ENCODE measurements at places on chromosomes 6 and 20. TPM values are rescaled to one million over a fixed set of nuclear protein-coding genes. Genes with fewer than 3 reads are reported as not detected.

Gene SPINT3
- not detected for total RNA-seq

Gene ADGB
- total RNA-seq: not detected

Gene PRKN
- 3.2 TPM for total RNA-seq

Gene HLA-DOB
- total RNA-seq: 0.28 TPM

Gene LHFPL5
- total RNA-seq: not detected

Gene CALHM6
- total RNA-seq: 4.6 TPM

Gene EFCAB8
- total RNA-seq: not detected

Gene SMLR1
- total RNA-seq: not detected

Gene ASIP
- total RNA-seq: not detected

Gene DLK2
- 1.6 TPM for total RNA-seq

Gene PRDM13
- total RNA-seq: 0.14 TPM

Gene FAXC
- total RNA-seq: 26.7 TPM

DNA sequence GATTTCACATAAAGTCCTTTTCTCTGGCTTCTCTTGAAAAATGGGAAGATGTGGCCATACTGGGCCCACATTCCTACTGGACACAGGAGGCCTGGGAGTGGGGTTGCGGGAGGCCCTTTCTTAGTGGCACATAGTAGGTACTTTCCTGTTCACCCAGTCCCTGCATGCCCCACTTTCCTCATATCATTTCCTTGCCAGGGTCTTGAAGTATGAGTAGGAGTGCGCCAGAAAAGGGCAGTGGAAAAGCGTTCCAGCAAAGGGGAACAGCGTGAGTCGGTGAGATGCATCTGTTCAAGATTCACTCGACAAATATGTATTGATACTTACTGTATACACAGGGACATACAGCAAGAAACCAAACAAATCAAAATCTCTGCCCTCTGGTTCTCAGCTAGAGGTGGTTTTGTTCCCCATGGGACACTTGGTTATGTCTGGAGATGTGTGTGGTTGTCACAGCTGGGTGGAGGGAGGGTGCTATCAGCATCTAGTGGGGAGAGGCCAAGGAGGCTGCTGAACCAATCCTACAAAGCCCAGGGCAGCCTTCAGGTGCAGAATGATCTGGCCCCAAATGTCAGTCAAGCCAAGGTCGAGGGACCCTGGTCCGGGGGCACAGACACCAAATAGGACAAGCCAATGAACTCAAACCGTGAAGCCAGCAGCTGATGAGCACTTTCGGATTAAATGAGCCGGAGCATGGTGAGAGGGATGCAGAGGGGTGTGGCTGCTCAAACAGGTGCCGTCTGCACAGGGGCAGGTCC is 151.4 kb downstream of the CEBPB start:
- H3K4me3 ChIP-seq: no peak overlapping the region
- H3K4me1 ChIP-seq: peaks cover 30% of the 10 kb centered on the region
- no peaks in the 10 kb centered on the region for H3K36me3 ChIP-seq
- no peak overlapping the region for H3K27ac ChIP-seq
- no peak for DNase-seq

DNA sequence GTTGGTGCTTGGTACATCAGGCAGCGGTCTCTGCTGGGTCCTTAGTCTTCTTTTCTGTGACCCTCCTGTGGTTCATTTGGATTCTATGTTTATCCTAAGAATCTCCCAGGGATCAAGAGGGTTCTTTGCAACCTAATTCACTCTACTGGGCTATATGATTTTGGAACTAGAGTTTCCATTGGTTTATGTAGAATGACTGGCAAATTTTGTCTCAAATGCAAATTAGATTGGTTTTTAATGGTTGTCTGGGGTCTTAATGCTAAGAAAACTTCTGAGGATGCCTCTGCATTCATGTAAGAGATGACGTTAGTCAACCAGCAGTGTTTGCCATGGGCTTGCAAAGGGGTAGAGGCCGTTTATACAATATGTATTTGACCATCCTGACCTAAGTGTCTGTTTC is 129.8 kb upstream of the ZFP64 start:
- H3K4me3 ChIP-seq: no peak overlapping the region
- no peak for DNase-seq
- H3K27me3 ChIP-seq: no peaks in the 10 kb centered on the region
- no peak overlapping the region for H3K27ac ChIP-seq
- H3K36me3 ChIP-seq: no peaks in the 10 kb centered on the region

DNA sequence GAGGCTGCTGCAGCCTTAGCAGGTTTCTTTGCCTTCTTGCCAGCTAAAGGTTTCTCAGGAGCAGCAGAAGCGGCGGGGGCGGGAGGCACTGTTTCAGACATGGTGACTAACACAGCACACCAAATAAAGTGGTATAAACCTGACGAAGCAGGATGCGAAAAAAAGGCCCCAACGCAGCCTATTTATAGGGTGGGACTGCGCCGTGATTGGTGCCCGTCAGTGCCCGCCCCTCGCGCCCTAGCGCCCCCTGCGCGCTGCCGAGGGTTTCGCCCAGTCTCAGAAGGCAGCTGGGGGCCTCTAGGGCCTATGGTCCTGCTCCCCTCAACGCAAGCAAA is 55.0 kb downstream of the TRIM38 start:
- H3K4me3 ChIP-seq: no peak overlapping the region
- peaks cover 6% of the 10 kb centered on the region for H3K36me3 ChIP-seq
- no peak for DNase-seq
- H3K4me1 ChIP-seq: peaks cover 21% of the 10 kb centered on the region
- H3K27ac ChIP-seq: no peak overlapping the region

DNA sequence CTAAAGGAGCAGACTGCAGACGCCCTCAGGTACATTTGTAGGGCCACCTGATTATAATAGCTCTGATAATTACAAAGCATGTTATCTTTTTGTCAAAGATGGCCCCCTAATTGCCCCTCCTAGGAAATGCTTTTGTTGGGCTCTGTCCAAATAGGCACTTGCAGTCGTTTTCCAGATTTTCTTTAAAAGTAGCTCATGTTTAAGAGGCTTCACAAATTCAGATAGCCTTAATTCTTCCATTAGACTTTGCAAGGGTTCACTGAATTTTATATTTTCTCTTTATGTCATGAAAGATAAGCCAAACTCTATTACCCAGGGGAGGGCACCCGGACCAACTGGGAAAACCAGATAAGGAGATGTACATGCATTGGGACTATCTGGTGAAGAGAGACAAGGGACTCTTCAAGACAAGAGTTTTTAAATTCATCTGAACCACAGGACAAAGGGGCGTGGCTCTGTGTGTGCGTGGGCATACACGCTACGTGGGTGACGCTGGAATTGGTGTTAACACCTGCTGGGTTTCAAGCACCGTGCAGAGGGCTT is 95.6 kb downstream of the TOX2 start:
- H3K4me3 ChIP-seq: no peak overlapping the region
- DNase-seq: no peak
- no peaks in the 10 kb centered on the region for H3K27me3 ChIP-seq

GRCh38 chr6:36374194-36374593 is 13.3 kb downstream of the ETV7 start:
- H3K4me1 ChIP-seq: no peaks in the 10 kb centered on the region
- H3K27me3 ChIP-seq: peaks cover 10% of the 10 kb centered on the region
- H3K27ac ChIP-seq: no peak overlapping the region
- DNase-seq: no peak
- no peaks in the 10 kb centered on the region for H3K36me3 ChIP-seq

GRCh38 chr6:7050872-7051779 is 56.6 kb upstream of the RREB1 start:
- DNase-seq: peak; percentile 33
- H3K4me3 ChIP-seq: peak overlapping the region; percentile 80
- H3K27me3 ChIP-seq: peaks cover 25% of the 10 kb centered on the region
- no peaks in the 10 kb centered on the region for H3K36me3 ChIP-seq
- no peak overlapping the region for H3K27ac ChIP-seq
- peaks cover 13% of the 10 kb centered on the region for H3K4me1 ChIP-seq

DNA sequence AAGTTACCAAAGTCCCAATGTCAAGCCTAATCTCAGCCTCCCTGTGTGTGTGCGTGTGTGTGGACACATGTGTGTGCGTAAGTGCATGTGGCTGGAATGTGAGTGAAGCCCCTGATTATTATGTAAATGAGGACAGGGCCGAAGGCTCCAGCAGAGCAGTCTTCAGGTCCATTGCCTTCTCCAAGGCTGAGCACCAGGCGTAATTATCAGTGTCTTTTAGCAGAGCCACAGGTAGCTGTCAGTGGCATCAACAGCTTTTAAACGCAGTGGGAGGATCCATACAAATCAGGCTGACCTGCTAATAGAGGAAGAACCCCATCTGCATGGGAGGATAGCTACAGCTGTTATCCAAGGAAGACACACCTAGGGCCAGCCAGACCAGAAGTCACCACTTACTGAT is 324.3 kb upstream of the MOCS1 start:
- no peak overlapping the region for H3K4me3 ChIP-seq
- no peaks in the 10 kb centered on the region for H3K4me1 ChIP-seq
- no peaks in the 10 kb centered on the region for H3K36me3 ChIP-seq
- H3K27me3 ChIP-seq: peaks cover 2% of the 10 kb centered on the region
- no peak for DNase-seq
- no peak overlapping the region for H3K27ac ChIP-seq

- DNase-seq: no peak
- no peaks in the 10 kb centered on the region for H3K27me3 ChIP-seq
- no peak overlapping the region for H3K4me3 ChIP-seq
- H3K4me1 ChIP-seq: peaks cover 4% of the 10 kb centered on the region
- H3K36me3 ChIP-seq: peaks cover 22% of the 10 kb centered on the region
These were observed 29.0 kb downstream of the L3MBTL3 start for GRCh38 chr6:130047088-130047995.

DNA sequence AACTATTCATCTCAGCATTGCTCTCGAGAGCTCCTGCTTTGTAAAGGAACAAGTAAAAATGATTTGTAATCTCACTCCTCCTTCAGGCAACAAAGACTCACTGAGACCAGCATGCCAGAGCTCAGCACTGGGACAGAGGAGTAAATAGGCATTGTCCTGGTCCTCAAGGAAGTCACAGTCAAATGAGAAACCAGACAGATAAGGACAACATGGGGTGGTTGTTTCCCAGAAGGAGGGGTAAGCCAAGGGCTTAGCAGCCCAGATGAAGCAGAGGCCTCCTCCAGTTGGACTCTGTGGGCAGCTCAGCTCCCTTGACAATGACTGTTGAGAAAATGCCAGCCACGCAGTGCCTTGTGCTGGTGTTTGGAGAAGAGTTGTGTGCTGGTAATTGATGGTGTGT is 425.7 kb upstream of the CHD6 start:
- DNase-seq: no peak
- H3K4me3 ChIP-seq: no peak overlapping the region
- no peaks in the 10 kb centered on the region for H3K4me1 ChIP-seq
- no peaks in the 10 kb centered on the region for H3K36me3 ChIP-seq
- H3K27ac ChIP-seq: no peak overlapping the region

DNA sequence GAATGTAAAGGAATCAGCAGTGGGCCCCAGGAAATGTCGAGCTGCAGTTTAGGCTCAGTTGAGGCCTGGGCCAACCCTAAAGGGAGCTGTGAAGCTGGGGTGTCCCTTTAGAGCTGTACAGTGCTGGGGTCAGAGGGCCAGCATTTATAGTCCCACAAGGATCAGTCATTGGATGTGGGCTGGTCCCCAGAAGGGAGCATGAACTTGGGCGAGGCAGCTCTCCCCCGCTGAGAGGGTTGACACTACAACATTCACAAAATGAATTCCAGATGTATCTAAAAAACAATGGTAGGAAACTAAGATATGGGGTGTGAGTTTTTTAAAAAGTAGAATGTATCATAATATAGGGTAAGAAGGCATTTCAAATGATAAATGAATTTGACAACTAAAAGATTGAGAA is 29.7 kb upstream of the TMX4 start:
- H3K4me1 ChIP-seq: no peaks in the 10 kb centered on the region
- no peak overlapping the region for H3K4me3 ChIP-seq
- H3K27me3 ChIP-seq: peaks cover 11% of the 10 kb centered on the region
- no peak overlapping the region for H3K27ac ChIP-seq

DNA sequence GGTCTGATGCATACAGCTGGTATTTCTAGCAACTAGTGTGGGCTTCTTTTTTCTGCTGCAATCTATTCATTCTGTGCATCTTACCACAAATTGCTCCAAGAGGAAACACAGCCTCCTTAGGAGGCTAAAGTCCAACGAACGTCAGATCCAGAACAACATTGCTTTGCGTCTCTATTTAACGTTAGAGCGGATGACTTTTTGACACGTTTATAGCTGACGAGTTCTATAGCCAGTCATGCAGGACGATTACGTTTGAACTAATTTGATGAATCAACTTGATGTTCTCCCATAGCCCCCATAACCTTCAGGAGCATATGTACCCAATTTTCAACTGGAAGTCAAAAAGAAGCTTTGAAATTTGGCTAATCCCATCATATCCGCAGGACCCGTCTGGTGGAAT is 59.9 kb downstream of the TSHZ2 start:
- no peaks in the 10 kb centered on the region for H3K36me3 ChIP-seq
- no peaks in the 10 kb centered on the region for H3K27me3 ChIP-seq
- no peak overlapping the region for H3K27ac ChIP-seq
- H3K4me1 ChIP-seq: peaks cover 23% of the 10 kb centered on the region
- DNase-seq: no peak
- no peak overlapping the region for H3K4me3 ChIP-seq

GRCh38 chr6:79895382-79896074 is 51.8 kb downstream of the ELOVL4 start:
- no peak overlapping the region for H3K27ac ChIP-seq
- DNase-seq: no peak

DNA sequence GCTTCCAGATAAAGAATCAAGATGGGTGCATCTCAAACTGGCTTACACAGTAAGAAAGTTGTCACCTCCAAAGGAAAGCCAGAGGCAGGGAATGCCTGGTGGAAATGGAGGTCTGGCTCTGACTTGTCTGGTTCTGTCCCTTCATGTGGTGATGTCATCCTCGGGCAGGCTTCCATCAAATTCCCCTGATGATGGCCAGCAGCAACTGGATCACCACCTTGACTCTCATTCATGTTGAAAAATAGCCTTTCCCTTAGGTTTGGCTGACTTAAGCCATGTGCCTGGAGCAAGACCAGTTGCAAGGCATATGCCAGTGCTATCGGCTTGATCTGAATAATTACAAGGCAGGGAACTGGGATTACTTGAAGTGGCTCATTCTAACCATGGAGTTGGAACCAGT is 28.8 kb downstream of the IMPG1 start:
- H3K4me3 ChIP-seq: no peak overlapping the region
- DNase-seq: no peak
- H3K27ac ChIP-seq: no peak overlapping the region
- no peaks in the 10 kb centered on the region for H3K27me3 ChIP-seq
- no peaks in the 10 kb centered on the region for H3K4me1 ChIP-seq

DNA sequence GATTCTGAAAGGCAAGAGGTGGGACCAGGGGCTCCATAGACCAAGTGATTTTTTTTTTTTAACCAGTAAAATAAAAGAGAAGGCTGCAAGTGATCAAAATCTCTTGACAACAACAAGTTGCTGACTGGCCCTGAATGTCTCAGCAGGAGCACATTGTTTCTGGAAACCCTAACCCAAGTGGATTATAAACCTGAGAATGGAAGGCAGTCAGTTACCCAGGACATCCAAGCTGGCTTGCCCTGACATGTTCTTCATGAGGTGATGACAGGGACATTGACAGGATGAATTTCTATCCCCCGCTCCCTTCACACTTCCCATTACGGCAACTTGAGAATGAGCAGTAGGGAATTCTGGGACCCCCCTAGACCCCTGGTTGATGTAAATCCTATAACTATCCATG is 49.6 kb upstream of the RIPOR2 start:
- H3K27me3 ChIP-seq: no peaks in the 10 kb centered on the region
- H3K36me3 ChIP-seq: peaks cover 3% of the 10 kb centered on the region
- H3K4me1 ChIP-seq: peaks cover 36% of the 10 kb centered on the region
- H3K27ac ChIP-seq: peak overlapping the region; percentile 36

GRCh38 chr20:60117065-60117464 is 158.8 kb downstream of the CDH26 start:
- H3K27ac ChIP-seq: no peak overlapping the region
- H3K4me3 ChIP-seq: no peak overlapping the region
- peaks cover 11% of the 10 kb centered on the region for H3K27me3 ChIP-seq
- no peaks in the 10 kb centered on the region for H3K36me3 ChIP-seq
- H3K4me1 ChIP-seq: no peaks in the 10 kb centered on the region
- no peak for DNase-seq

Measured in neural crest cell (in vitro differentiated cells).